ENCODE measurements at places on chromosomes 11 and 22. TPM values are rescaled to one million over a fixed set of nuclear protein-coding genes. Genes with fewer than 3 reads are reported as not detected.
A peak's percentile ranks its signal among the peaks of the same experiment; 100 is the strongest.

DNA sequence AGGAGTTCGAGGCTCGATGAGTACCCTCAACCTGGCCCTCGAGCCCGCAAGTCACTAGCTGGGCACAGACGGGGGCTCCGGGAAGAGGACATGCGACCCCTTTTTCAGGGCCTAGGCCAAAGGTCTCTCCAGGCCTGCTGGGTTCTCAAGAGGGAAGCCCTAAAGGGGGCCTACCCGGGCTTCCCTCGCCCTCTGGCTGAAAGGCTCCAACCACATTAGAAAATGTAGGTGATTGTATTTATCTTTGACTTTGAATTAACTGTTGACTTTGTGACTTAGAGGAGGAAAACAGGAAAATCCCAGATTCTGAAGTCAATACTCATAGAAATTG is 7.3 kb upstream of the PAX6 start:
- peaks cover 100% of the 10 kb centered on the region for H3K27me3 ChIP-seq
- H3K27ac ChIP-seq: no peak overlapping the region
- no peak for DNase-seq
- peak overlapping the region; percentile 70 for H3K4me3 ChIP-seq

RBX1 gene
- 68.2 TPM for total RNA-seq

CYB5R2 gene
- total RNA-seq: 40.3 TPM

FOLR1 gene
- 0.35 TPM for total RNA-seq

NUDT22 gene
- total RNA-seq: 60.1 TPM

All from WTC11 (cell line).